ENCODE measurements at places on chromosomes 7 and 10.

DNA sequence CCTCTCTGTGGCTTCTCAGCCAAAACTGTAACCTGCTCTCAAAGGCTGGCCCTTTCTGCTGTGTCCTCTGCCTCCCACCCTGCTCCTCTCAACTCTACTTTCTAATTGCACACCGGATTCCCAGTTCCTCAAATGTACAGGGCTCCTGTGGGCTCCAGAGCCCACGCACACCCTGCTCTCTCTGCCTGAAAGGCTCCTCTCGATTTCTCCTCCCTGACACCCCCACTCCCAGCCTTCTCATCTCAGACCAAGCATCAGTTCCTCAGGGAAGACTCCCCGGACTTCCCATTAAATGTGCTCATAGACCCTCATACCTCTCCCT lies 111.7 kb upstream of the STEAP1B start:
- DNase-seq = no peak

DNA sequence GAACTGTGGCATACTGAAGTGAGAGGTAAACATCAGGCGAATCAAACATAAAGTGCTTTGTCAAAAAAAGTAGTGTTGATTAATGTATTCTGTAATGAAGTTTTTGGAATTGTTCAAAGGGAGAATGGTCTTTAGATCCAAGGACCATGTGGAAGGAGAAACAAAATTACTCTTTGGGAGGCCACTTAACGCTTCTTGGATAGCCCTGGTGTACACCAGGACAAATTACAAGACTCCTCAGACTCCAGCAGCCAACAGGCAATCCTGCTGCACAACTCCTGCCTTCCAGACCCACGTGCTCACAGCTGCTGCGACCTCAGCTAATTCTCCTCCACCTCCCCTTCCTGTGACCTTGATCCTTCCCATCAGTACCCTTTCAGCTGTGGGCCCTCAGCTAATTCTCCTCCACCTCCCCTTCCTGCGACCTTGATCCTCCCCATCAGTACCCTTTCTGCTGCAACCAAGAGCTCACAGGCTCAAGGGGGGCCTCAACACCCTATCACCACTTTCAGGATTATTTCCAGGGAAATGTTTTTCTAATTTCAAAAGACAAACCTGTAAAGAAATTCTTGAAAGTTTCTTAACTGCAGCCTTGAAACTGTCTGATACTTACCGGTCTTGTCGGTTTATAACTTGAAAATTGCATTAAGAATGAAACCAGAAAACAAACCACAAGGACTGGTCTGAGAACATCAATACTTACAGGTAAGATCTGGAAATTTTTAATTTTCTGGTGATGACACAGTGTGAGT lies 29.7 kb upstream of the DDC start:
- no peak for DNase-seq

DNA sequence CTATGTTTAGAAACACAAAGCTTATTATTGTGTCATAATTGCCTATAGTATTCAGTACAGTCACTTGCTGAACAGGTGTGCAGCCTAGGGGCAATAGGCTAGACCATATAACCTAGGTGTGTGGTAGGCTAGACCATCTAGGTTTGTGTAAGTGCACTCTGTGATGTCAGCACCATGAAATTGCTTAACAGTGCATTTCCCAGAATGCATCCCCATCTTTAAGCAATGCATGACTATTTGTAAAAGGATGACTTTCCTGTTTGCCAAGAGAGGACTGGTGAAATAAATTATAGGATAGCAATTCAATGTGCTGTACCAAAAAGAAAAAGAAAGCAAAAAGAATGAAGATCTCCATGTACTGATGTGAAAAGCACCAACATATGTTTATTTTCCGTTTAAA lies 288.7 kb upstream of the AUTS2 start:
- no peak for DNase-seq

GRCh38 chr7:155002411-155003091 lies 373 bp downstream of the PAXIP1 start:
- no peak for DNase-seq
